ENCODE measurements at places on chromosomes 1 and 21.

DNA sequence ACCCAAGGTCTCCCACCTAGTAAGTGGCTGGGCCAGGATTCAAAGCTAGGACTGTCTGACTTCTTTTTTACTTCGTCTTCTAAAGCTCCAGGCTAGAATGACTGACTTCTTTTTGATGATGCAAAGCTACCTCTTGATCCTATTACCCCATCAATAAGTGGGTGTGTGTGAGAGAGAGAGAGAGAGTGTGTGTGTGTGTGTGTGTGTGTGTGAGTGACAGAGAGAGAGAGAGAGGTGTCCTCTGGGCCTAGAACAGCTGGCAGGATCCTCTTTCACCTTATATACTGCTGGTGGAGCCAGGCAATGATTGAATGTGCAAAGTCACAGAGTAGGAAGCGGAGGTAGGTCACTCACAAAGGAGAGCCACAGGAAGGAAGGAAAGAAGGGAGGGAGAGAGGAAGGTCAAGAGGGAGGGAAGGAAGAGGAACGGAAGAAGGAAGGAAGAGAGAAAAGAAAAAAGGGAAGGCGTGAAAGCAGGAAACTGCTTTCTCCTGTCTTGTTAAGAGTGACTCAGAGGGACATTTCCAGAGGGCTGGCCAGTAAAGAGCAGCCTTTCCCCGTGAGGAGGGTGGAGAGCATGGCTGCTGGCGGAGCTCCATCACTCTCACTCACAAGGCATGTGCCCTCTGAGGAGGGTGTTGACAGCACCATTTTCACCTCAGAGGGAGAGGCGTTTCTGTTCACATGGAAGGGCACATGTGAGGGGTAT lies 68.9 kb downstream of the CDC7 start:
- no peak for DNase-seq

- peak; percentile 13 for DNase-seq
Observed at GRCh38 chr1:51088474-51088873, 13.6 kb upstream of the C1orf185 start.

GRCh38 chr1:114130846-114131525 lies 22.7 kb downstream of the SYT6 start:
- DNase-seq: peak; percentile 90

GRCh38 chr1:248821641-248822040 lies 4.1 kb downstream of the SH3BP5L start:
- DNase-seq: no peak

DNA sequence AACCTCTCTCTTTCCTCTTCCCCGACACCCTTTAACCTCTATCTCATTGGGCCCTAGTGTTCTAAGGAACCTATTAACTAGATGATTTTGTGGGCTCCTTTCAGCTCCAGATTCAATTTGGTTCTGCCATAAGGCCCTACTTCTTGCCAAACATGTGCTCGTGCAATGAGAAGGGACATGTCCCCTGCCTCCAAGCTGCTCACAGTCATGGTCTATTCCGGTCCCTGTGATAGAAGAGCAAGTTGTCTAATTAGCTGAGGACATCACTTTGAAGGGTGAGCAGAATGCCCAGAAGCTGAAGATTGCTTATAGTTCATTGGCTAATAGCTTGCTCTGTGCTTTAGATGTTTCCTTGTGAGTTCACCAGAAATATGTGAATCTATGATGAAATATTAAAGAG lies 76.2 kb downstream of the ZNF648 start:
- DNase-seq: no peak

DNA sequence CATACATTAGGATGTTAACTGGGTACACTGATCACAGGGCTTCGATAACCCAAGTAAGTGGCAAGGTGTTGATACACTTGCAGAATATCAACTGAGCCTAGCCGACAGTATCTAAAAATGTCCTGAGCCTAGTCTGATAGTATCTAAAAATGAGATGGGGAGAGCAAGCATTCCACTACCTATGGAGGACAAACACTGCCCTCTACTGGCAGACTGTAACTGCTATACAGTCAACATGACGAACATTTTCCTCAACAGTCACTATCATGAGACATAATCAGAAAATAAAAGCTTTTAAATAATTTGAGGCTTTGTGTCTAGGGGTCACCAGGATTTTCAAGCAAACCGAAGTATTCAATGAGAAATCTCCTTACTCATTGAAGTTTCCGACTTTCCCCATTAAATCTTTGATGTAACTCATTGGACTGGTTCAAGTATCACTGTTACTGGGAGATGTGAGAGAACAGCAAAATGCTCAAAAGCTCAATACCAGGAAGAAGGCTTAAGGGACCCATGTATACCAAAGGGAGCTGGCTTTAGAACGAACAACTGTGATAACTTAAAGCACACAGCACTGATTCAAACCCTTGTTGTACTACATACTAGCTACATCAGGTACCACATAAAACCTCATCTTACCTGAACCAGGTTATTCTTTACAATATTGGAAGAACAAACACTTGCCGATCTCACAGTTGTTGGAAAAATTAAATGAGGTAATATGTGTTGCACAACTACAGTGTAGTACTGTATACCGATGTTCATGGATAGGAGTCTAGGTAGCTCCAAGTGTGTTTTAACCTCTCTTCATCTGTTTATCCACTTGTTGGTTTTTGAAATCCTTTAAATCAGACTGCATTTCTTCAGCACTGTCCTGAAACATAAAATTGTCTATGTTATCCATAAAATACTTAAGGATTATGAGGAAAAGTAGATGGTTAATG lies 31.1 kb upstream of the SLC45A3 start:
- DNase-seq: peak; percentile 75

- no peak for DNase-seq
Observed at GRCh38 chr21:33249331-33250002, 16.7 kb upstream of the IL10RB start.

- no peak for DNase-seq
Observed at GRCh38 chr1:217274927-217275654, 355.8 kb downstream of the GPATCH2 start.

DNA sequence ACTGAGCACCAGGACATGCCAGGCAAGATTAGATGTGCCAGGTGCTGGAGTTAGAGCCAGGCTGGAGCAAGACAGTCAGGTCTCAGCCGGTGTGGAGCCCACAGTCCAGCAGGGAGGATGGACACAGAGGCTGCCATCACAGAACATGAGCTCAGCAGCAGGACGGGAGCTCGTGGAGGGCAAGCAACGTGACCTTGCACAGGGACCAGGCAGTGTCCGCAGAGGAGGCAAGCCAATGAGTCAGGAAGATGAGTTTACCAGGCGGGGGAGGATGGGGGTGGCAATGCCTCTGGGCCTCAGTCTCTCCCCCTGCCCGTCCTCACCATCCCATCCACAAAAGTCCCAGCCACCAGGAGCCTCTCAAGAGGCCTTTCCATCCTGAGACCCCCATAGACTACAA lies 20.7 kb upstream of the ZC3H12A start:
- no peak for DNase-seq

DNA sequence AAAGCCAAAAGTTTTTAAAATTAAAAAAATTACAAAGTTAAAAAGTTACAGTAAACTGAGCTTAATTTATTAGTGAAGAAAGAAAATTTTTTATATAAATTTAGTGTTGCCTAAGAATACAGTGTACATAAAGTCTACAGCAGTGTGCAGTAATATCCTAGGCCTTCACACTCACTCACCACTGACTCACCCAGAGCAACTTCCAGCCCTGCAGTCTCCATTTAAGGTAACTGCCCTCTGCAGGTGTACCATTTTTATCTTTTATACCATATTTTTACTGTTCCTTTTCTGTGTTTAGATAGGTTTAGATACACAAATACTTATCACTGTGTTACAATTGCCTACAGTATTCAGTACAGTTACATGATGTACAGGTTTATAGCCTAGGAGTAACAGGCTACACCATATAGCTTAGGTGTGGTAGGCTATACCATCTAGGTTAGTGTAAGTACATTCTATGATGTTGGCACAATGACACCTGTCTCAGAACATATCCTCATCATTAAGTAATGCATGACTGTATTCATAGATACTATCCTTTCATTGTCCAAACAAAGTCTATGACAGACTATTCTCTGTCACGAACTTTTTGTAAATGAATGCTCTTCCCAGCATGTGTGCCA lies 78.6 kb upstream of the PBX1 start:
- no peak for DNase-seq

GRCh38 chr1:159900086-159900680 lies at the start of gene CFAP45:
Gene CFAP45 (minus strand): TSS chr1:159900165. CDS start chr1:159900098, 67 bp downstream.
- no peak for DNase-seq

- DNase-seq: no peak
Observed at GRCh38 chr1:32972814-32973428, 8.3 kb upstream of the RNF19B start.

DNA sequence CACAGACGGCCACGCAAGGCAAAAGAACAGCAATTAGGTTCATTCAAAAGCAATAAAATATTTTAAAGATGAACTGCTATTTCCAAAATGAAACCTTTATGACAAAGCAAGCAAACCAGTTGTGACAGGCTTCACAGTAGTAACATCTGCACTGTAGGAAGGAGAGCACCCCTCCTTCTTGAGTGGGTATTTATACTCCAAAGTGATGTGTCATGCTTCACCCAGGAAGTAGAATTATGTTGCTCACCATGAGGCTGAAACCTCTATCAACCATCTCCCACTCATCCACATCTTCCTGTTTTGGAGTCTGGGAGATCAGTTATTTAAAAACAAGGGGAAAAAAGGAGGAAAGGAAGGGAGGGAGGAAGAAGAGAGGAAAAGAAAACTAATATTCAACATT lies 885 bp downstream of the OR2T10 start:
- no peak for DNase-seq

DNA sequence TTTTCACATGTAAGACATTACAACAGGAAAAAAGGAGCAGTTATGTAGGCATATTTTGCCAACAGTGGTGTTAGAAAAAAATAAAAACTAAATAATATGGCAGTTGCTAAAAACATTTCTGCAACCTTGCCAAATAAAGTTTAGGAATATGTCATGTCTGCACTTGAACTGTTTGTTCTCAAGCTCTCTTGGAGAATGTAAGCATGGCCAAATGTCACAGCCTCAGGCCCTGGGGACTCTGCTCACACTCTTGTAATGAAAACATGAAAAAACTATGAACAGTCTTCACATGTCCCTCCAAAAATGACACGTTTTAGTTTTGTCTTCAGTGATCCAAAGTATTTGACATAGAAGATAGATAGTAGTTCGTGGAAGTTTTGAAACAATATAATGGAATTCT lies 753.3 kb downstream of the LTN1 start:
- no peak for DNase-seq

DNA sequence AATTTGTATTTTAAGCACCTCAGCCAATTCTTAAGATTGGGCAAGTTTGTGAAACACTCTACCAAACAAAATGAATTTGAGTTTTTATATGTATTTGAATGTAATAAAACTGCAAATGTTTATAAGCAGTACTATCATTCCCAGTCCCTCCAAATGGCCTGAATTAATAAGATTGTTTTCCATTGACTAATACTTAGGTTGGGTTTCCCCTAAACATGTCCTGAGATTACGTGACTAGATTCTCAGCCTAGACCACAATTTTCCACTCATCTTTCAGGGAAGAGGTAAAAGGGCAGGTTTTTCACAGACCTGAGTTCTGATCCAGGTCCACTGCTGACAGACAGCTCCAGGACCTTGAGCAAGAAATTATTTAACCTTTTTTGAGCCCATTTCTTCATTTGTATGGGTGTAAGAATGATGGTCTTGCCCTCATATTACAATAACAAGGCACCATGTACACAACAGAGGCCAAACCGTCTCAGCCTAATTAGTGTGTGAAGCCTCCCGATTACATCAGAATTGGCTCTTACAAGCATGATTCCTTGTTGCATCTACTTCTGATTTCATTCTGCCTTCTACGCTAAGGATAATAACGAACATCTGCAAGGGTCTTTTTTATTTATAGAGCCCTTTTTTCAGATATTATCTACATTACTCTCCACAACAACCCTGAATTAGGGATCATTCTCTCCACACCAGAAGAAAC lies 51.2 kb downstream of the BEND5 start:
- no peak for DNase-seq

DNA sequence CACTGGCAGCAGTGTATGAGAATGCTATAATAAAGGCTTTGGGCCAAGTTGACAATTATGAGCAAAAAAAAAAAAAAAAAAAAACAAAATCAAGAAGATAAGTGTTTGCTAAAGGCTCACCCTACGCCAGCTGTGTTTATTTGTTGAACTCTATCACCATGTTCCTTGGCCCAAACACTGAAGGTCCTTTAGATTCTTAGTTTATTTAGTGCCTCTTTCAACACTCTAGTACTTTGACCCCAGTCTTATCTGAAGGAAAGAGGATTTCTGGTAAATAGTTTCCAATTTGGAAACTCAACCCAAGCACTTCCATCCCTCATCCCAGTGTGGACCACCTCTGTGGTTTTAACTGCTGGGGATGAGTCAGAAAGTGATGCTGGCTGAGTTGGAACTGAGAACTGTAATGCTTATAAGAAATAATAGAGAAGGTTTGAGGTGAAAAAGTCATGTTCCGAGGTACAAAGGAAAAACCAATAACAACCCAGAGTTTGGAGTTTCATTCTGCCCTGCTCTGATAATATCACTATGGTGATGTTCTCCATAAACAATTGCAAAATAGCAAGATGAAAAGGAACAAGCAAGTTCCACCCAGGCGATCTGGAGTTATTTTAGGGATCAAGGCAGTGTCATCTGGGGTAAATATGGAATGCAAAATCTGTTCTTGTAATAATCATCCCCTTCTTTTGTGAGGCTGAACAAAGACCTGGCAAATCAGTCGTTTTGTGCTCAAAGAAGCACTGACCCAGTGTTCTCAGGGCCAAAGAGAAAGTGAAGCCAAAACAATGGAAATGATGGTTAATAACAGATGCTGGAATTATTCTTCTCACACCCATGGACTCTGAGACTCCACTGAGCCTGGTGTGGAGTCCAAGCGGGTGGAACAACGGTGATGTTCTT lies 19.7 kb upstream of the CAPZB start:
- DNase-seq: no peak

- no peak for DNase-seq
Observed at GRCh38 chr1:11799896-11800295, 5.9 kb downstream of the MTHFR start.

DNA sequence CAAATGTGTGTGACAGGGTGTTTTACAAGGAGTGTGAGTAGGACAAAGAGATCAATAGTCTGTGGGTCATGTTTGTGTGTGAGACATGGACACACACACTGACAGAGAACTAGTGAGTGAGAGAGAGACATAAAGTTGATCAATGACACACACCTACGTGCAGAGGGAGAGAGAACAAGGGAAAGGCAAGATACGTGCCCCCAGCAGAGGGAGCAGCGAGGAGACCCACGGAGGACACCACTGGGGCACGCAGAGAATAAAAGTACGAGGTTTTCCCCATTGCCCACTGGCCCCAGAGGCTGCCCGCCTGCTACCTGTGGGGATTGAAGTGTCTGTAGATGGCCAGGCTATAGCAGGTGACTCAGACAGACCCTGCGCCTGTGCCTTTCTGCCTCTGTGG lies 130.2 kb upstream of the CSF3R start:
- no peak for DNase-seq

DNA sequence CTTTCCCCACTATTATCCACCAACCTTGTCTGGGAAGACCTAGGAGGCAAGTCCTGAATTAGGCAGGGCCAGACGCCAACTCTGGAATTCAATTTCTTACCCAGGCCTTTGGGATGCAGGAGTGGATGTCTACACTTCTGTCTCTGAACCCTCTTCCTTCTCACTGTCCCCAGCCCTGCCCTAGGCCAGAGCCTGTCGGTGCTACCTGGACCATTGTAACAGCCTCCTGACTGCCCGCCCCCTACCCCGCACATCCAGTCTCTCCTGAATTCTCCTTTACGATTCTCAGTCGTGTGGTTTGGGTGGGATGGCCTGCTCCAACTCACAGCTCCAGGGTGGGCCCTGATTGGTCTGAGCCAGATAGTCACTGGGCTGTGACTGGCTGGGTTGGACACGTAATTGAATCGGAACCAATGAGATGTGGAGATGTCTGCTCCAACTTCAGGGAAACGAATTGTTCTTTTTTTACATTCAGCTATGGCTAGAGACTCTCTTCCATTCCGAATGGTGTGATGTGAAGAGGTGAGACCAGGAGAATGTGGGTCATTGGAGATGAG lies 304.6 kb downstream of the PTPRU start:
- no peak for DNase-seq

All from foreskin melanocyte (primary cell).